Astrocyte of the hippocampus (primary cell): ENCODE measurements at places on chromosomes 2 and 18.

- no peak for DNase-seq
Observed at GRCh38 chr2:140695155-140695554, 1435.7 kb downstream of the LRP1B start.

GRCh38 chr2:223056701-223057418, 4.9 kb downstream of the KCNE4 start:
- DNase-seq, result peak; percentile 44

DNA sequence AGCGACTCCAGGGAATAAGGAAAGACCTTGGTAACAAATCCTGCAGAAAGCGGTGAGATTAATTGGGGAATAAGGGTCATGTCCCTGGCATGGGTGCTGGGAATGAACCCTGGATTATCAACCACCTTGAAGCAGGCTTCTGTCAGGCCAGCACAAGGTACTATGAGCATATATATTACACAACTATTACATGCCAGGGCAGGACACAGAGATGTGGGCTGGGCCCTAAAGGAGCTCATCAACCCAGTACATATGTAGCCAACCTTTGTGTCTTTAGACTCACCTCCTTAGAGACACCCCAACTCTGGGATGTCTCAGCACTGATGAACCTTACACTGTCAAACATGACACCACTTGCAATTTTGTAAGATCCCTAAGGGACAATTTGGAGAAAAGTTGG, 3.4 kb downstream of the SFXN5 start:
- no peak for DNase-seq

DNA sequence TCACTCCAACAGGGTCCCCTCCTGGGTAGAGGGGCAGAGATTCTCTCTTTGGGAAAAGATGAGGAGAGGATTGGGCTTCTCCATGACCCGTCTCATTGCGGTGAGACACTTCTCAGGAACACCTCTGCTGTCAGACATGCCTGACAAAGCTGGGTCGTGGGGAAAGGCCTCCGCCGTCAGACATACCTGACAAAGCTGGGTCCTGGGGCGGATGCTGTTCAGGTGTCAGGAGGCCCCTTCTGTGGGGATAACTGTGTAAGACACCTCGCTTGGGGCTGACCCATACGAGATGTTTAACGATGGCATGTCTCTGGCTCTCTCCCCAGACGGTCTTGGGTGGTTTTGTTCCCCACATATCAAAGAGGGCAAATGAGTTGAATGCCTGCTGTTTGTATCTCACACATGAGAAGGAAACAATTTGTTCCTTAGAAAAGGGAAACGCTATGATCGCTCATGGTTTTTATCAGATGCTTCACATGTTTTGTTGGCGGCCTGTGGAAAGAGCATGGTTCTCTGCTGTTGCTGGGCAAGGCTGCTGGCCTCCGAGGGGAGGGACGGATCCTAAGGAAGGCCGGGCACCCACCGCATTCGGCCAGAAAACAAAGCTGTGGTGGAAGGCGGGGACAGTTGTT, 40.8 kb upstream of the PXDN start:
- DNase-seq, result no peak

- DNase-seq, result no peak
Observed at GRCh38 chr2:225030893-225031292, 11.4 kb downstream of the DOCK10 start.

GRCh38 chr2:118386641-118387302, 298.5 kb downstream of the INSIG2 start:
- DNase-seq, result peak; percentile 20

DNA sequence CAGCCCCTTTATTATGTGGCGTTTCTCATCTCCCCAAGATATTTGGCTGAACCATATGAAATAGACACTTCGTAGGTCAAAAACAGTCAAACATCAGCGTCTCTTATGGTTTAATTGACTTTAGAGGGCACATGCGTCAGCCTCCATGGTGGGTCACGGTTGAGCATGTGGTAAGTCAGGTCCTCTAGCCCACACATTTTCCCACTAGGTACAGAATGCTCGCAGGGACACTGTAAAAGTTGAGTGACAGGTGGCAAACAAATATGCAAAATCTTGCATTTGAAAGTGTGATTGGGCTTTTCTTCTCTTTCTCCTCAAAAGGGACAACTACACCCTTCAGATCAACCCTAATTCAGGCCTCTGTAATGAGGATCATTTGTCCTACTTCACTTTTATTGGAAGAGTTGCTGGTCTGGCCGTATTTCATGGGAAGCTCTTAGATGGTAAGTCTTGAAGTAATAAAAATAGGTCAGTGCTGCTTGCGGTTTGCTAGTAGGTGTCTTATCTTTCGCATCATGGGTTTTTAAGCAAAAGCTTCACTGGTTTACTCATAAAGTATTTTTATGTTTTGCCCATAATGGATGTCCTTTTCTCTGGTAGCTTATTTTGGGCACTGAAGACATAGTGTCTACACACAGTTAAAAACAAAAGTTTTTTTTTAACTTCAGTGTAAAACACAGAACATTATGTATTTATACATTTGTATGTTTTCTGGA, 261.3 kb downstream of the ALPK2 start:
- DNase-seq, result no peak

DNA sequence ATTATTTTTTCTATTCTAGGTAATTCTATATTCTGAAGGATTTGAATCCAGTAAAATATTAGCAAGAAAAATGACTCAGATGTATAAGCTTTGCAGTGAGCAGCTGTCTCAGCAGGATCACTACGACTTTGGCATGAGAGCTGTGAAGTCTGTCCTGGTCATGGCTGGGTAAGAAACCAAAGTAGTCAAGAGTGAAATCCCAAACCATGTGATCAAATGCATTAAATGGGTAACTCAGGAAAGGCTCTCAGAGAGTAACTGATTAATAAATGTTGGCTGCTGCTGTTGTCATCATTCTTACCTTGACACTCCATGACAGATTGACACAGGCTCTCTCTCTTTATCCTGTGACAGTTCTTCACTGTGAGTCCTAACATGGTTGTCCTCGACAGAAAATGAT, 124.1 kb downstream of the DNAH6 start:
- DNase-seq, result no peak

DNA sequence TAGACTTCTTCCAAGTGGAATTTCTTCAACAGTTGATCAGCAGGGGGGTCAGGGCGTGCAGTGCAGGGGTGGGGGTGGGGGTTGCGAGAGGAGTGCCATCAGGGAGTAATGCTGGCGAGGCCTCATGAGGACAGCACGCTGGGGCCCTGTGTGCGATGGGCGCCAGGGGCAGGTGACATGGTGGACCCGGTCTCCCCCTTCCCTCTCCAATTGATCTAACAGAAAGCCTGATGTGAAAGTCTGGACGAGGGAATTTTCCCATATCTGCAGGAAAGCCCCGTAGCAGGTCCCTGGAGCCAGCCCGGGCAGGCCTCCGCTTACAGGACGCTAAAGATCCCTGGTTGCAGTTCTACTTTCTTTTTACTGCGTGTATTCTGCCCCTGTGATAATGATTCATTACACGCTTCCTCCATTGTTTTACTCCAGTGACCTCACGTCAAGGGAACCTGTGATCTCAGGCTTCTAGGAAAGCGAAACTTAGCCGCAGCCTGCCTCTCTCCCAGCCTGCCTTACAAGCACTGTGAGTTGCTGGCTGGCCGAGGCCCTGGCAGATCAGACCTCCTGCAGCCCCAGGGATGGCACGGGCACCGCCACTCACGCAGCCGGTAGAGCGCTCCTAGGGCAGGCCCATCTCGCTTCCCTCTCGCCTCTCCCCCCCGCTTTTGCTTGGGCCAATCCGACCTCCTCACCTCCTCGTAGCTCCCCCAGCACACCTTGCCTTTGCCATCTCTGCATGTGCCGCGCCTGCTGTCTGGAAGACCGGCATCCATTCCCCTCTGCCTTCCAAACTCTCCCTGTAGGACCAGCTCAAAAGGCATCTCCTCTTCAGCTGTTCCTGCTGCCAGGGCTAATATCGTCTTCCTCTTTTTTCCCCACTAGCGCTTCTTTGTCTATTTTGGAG, 19.2 kb downstream of the NEURL3 start:
- DNase-seq, result peak; percentile 88

GRCh38 chr2:241198381-241199279, 10.2 kb downstream of the ANO7 start:
- DNase-seq, result no peak

- DNase-seq, result peak; percentile 58
Observed at GRCh38 chr2:141439524-141439923, 691.3 kb downstream of the LRP1B start.

DNA sequence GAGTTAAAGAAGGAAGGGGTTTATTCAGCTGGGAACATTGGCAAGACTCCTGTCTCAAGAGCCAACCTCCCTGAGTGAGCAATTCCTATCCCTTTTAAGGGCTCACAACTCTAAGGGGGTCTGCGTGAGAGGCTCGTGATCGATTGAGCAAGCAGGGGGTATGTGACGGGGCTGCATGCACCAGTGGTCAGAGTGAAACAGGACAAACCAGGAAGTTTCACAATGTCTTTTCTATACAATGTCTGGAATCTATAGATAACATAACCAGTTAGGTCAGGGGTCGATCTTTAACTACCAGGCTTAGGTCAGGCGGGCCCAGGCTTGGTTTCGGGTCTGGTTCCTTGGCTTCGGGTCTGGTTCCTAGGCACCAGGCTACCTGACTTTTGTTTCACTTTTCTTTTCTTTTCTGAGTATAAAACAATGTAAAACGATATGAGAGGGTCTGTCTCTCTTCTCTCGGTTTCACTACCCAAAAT, 30.1 kb upstream of the LIPG start:
- no peak for DNase-seq

DNA sequence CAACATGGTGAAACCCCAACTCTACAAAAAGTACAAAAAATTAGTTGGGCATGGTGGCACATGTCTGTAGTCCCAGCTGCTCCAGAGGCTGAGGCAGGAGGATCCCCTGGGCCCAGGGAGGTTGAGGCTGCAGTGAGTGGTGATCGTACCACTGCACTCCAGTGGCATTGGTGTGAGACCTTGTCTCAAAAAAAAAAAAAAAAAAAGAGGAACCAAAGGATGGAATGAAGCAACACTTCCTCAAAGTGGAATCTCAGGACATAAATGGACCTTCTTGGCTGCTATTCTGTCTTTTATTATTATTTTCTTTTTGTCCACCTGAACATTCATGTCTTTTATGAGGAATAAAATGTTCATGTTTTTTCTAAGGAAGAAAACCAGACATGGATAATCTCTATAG, 13.7 kb downstream of the GEMIN6 start:
- no peak for DNase-seq

DNA sequence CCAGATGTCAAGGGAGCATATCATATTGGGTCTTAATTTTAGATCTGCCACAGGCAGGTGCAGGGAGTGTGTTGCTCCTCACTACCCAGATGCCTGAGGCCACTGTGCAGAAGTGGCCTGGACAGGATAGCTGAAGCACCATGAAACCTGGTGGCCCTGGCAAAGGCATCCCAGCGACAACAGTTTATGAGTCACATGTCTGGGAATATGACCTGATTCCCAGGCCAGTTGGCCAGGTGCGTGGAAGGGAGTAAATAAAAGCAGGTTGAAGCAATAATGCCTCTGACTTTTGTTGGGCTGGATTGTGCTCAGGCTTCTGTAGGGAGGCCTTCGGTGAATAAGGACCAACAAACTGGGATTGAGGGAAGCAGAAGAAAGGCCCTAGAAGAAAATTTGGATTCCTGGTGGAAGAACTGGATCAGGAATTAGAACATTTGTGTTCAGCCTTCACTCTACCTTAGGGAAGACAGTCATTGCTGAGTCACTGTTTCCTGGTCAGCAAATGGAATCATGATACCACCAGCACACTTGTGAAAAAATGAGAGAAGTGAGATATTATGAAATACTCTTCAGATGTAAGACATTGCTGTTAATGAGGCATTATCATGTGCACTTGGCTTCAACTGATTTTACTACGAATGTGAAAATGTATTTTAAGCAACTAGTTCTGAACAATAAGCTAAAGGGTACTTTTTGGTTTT, 78.4 kb upstream of the ZNF516 start:
- DNase-seq, result peak; percentile 31

- DNase-seq, result no peak
Observed at GRCh38 chr2:40284797-40285196, 167.1 kb downstream of the SLC8A1 start.

DNA sequence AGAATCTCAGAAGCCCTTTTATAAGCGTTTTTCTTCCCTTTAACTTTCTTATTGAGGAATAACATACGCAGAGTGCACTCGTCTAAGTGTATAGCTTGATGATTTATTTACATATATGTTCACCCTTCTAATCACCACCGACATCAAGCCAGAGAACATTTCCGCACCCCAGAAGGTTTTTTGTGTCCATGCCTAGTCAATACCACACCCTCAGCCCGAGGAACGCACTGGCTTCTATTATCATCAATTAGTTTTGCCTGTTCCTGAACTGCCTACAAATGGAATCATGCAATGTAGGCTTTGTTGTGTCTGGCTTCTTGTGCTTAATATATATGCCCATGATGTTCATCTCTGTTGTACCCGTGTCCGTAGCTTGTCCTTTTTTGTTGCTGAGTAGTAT, 27.7 kb downstream of the SDC1 start:
- no peak for DNase-seq

- no peak for DNase-seq
Observed at GRCh38 chr2:134305109-134305491, 51.2 kb downstream of the MGAT5 start.

DNA sequence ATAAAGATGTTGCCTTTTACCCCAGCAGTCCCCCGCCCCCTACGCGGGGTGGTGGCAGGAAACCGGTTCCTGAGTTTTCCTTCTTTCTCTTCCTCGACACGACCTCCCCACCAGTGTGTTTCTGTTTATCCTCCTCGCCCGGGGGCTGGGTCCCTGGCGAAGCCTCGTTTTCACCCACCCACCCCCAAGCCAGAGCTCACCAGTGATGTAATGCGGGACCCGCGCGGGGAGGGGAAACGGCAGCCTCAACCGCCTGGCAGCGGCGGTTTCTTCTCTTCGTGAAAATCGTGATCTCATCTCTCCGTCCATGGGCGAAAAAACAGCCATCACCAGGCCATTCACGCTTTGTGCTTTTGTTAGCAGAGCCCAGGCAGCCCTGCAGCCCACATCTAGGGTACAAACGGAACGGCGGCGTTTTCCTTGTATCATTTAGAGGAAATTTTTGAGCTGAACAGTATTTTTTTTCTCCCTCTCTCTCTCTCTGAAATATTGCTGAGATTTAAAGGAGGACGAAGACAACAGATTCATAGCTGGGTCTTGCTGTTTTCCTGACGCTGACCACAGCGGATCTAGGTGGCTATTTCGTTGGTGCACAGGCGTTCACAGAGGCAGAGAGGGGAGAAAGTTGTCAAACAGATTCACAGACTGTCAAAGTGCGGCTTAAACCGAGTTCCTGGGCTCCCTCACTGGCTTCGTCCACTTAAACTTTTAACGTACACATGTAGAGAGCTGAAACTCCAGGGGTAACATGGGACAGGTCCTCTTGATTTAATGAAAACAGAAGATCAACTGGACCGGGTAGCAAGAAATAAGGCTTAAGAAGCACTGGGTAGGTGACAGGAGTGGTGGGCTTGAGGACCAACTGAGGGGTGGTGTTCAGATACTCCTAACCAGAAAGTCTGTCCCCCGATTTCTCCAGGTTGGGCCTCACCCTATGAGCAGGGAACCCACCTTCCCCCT, 21.9 kb upstream of the PAX3 start:
- DNase-seq, result no peak

GRCh38 chr2:29233428-29233827, 118.2 kb downstream of the CLIP4 start:
- DNase-seq, result no peak
